ENCODE measurements at places on chromosomes 11 and 22.

DNA sequence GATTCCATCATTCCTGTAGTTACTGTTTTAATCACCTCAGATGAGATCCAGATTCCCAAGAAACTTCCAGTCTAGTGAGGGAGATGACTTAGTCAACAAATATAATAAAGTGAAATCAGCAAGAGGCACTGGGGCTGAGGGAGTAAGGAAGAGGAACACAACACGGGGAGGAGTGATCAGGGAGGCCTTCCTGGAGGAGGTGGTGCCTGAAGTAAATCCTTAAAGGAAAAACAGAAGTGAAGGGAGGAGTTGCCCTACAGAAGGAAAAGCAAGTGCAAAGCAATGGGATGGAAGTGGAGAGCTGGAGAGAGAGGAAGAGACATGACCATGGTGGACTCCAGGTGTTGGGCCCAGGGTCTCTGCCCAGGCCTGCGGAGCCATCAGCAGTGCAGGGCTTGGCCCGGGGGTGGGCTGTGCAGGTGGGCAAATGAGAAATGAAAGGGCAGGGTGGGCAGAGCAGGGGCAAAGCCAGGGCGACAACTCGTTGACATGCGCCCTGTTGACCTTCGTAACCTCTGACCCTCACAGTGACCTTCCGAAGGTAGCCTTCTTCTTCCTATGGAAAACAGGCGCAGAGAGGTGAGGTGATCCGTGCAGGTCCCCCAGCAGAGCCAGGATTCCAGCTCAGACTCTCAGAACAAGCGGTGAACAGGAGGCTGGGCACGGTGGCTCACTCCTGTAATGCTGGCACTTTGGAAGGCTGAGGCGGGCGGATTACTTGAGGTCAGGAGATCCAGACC, 12.1 kb upstream of the PPARA start:
- DNase-seq: no peak

DNA sequence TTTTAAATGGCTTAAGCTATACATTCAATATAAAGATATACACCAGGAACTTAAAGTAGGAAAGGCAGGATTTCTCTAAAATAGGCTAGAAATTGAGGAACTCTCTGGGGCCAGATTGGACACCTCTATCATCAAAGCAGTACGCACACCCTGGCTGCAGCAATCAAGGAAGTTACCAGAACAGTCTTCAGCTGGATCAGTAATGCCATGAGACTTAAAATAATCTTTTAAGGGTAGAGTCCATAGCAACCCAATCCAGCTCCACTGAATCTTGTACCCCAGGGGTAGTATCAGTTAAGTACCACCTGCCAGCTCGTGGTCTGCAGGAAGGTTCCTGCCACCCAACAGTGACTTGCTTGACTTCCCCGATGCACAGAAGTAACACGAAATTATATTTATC, 3.0 kb downstream of the RDX start:
- no peak for DNase-seq

GRCh38 chr11:12084256-12084655, 26.1 kb upstream of the MICAL2 start:
- no peak for DNase-seq

DNA sequence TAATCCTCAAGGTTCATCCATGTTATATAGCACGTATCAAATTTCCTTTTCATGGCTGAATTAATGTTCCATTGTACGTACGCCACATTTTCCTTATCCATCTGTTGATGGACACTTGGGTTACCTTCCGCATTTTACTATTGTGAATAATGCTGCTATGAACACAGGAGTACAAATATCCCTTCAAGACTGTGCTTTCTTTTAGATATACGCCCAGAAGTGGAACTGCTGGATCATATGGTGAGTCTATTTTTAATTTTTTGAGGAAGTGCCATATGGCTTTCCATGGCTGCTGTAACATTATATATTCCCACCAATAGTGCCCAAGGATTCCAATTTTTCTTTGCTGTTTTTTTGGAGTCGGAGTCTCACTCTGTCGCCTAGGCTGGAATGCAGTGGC, 6.0 kb downstream of the MRPL40 start:
- DNase-seq: no peak

GRCh38 chr22:24875862-24876506, 70.0 kb downstream of the SGSM1 start:
- DNase-seq: peak; percentile 5

DNA sequence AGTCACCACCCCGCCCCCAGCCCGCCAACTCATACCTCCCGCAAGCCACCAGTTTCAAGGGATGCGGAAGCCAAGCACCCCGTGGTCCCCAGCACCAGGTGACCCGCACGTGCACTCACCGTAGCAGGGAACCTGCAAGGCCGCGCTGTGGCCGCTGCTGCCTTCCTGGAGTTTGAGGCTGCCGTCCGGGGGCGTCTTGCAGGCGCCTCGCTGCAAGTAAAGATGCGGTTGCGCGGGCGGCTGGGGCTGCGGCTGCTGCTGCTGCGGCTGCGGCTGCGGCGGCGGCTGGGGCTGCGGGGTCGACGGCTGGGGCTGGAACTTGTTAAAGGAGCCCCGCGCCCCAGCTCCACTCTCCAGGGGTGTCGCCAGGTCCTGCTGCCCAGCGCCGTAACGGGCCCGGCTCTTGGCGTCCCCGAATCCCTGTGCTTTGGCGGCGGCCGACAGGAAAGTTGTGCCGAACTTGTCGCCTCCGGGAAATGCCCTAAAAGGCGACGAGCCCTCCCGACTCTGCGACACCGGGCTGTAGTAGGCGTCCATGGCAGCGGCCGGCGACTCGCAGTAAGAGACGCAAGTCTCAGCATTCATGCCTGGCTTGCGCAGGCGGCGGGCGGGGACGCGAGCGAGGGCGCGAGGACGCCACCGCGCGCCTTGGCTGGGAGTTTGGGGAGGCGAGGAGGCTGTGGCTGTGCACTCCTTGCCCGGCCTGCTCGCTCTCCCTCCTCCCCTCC, at the start of gene ALX4:
ALX4 (minus strand) TSS at position 662 of the 728 bp plus-strand sequence; CDS start at position 585, 77 bp downstream.
- DNase-seq: peak; percentile 45

DNA sequence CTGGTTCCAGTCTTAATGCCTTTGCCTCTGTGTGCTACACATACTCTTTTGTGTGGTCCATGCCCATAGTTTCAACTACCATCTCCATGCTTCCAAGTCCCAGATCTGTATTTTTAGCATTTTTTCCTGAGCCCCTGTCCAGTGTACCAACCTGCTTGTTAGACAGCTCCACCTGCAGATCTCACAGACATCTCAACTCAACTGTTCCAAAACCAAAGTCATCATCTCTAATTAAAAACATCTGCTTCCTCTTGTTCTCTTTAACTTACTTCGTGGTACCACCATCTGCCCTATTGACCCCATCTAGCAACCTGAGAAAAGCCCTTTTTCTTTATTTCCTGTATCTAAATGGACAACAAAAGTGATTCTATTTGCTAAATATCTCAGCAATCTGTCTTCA, 8.6 kb upstream of the KMT2A start:
- no peak for DNase-seq
